Pulmonary artery endothelial cell (primary cell): ENCODE measurements at places on chromosomes 12 and 14. TPM values are rescaled to one million over a fixed set of nuclear protein-coding genes. Genes with fewer than 3 reads are reported as not detected.

DNA sequence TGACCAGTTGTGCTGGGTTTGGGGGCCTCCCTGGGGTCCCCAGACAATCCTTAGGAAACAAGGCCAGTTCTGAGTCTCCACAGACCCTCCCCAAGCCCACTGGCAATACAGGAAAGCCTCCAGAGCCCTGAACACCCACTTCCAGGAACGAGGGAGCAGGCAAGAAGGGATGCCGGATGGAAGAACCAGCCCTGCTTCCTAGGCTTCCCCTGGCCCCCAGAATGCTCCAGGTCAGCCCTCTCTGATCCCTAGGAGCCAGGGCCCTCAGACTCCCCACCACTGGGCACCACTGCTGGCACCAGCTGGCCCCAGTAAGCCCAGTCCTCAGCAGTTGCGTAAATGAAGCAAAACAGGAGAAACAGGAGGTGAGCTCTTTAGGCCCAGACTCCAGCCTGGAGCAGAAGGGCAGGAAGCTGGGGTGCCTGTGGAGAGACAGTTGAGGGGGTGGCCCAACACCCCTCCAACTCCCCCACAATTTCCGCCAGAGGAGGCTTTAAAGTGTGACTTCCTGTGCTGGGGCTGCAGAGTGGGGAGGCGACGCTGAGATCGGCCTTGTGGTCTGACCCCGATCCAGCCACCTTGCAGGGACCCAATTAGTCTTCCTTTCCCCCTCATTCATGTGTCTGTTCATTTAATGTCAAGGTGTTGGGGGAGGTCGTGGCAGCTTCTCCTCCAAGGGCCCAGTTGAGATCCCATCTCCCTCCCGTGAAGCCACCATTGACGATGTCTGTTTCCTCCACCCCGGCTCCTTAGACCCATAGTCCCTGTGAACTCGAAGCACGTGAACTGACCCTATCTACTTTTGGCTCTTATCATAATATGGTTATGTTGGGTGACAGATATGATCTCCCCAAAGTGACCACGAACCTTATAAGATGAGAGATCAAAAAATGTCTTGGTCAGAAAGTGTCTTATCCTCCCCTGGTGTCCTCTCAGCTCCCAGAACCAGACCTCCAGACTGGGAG lies 4.7 kb downstream of the TNFRSF1A start:
- DNase-seq = no peak

DNA sequence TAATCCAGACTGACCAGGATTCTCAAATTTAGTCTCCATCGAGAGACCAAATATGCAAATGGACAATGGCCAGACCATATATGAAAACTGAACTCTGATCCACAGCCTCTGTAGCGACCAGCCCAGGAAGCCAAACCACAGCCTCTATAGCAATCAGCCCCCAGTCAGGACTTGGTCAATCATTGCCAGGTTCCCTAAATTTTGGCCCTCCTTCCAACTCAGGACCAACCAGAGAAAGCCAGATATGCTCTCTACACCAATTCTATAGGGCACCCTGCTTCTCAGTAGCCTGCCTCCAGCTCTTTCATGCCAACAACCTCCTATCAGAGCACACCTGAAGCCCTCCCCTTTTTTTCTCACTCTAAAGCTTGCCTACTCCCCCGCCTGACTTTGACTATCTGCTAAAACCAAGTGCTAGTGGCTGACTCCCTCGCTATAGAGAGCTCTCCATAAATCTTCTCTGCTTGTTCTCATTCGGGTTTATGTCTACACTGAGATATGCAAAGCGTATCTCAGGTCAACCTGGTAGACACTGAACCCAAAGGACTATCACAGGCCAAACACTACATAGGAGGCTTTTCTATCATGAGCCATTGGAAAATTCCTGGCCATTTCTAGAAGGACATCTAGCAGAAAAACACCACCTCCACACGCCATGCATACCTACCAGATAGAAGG lies 110.5 kb upstream of the FUT8 start:
- DNase-seq = no peak

DNA sequence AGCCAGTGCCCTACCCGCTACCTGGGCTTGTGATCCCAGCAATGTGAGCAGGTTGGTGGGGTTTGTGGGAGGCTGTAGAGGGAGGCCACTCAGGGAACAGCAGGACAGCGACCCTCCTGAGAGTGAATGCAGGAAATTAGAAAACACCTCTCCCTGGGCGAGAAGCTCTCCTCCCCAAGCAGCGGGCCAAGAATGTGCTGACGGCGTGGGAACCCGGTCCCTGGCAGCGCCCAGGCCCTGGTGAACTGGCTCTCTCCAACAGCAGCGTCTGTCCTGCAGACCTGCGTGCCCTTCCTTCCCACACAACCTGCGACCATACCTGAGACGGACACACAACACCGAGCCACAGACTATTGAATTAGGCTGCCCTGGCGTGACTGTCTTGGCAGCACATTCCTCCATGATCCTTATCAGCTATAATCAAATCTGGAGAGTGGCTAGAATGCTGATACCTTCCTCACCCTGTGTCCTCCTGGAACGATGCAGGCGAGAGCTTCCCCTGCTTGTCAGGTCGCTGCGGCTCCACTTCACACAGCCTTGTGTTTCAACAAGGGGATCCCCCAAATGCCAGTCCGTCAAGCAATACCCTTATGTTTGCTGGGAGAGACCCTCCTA lies 114.8 kb upstream of the GSC start:
- DNase-seq = no peak

DNA sequence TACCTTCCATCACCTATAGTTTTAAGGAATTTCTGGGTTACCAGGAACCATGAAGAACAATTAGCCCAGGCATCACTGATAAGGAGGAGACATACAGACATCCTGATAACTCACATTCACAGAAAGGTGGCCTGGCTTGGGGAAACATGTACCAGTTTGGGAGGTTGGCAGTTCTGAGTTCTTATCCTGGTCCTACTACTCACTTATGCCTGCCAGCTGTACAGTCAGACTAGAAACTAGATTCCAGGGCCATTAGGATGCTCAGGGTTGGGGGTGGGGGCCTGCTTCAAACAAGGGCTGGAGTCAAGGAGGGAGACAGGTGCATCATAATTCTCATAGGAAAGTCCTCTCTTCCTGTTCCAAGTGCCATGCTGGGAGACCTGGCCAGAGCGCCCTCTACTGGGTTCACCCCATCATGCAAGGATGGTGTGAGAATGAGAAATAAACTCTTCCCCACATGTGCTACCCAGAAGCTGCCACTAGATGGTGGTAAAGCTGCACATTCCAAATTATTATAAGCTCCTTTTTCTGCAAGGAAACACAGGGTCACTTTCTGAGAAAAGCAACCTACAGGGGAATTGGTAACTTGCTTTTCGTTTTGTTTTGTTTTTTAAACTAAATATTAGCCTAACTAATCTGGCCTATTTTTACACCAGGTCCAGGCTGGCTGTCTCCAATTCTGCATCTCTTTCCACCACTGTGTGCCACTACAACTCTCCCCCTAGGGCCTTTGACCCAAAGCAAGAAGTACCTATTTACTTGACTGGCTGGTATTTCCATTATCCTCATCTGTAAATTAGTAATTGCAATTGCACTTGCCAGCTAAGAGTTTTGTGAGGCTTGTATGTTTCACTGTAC lies 14.5 kb downstream of the OAS2 start:
- DNase-seq = peak; percentile 19

DNA sequence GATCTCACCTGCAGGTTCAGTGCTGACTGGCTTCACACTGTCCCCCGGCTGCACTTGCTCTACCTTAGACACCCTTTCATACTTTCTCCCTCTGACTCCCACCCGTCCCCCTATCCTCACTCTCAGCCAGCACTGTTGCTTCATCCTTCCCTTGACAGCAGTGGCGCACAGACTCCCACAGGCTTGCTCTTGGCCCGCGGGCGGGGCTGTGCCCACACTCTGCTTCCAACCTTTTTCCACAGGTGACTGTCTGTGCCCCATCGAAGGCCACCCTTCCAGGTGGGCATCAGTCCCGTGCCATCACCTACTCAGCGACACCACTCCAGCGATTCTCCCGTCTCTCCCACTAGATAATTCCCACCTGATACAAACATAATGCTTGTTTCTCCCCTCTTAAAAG lies 1.0 kb upstream of the RPS6KL1 start:
- DNase-seq = no peak

- peak; percentile 7 for DNase-seq
Observed at GRCh38 chr12:9115731-9116559, at the start of gene A2M. TSS of gene A2M (minus strand) at chr12:9115919. CDS start at chr12:9115849, 70 bp downstream.

DNA sequence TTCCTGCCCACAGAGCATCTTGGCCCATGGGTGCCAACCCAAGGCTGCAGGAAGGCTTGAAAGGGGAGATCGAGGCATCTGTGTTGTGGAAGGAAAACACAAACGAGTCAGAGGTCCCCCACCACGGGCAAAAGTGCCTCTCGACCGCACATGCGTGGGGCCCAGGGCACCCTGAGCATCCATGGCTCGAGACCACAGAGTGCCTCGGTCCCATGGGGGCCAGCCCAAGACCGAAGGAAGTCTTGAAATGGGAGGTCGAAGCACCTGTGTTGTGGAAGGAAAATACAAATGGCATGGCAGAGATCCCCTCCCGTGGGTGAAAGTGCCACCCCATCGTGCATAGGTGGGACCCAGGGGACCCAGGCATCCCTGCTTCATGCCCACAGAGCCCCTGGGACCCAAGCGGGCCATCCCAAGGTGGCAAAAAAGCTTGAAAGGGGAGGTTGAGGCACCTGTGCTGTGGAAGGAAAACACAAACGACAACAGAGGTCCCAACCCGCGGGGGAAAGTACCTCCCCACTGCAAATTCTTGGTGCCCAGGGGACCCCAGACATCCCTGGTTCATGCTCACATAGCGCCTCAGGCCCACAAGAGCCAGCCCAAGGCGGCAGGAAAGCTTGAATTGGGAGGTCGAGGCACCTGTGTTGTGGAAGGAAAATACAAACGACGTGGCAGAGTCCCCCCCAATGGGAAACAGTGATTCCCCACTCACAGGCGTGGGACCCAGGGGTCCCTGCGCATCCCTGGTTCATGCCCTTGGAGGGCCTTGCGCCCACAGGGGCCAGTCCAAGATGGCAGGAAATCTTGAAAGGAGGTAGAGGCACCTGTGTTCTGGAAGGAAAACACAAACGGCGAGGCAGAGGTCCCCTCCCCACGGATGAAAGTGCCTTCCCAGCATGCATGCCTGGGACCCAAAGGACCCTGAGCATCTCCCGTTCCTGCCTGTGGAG lies 373.0 kb downstream of the ALG10 start:
- DNase-seq = no peak

FOXM1 gene
- 6.3 and 16.5 TPM in 2 replicates for total RNA-seq

PSMA6 gene
- total RNA-seq = 258 and 267 TPM in 2 replicates

IFNG-AS1 gene
- not detected in 2 replicates for total RNA-seq

SPTB gene
- under 0.01 TPM in 1 of 2 replicates, not detected in the other for total RNA-seq

SYT1 gene
- total RNA-seq = 0.59 and 0.63 TPM in 2 replicates

KLRB1 gene
- total RNA-seq = not detected in 2 replicates
